DMS79 (cell line): ENCODE measurements at places on chromosomes 6 and 20.

GRCh38 chr6:82980086-82980485, 85.6 kb downstream of the UBE3D start:
- DNase-seq: no peak

DNA sequence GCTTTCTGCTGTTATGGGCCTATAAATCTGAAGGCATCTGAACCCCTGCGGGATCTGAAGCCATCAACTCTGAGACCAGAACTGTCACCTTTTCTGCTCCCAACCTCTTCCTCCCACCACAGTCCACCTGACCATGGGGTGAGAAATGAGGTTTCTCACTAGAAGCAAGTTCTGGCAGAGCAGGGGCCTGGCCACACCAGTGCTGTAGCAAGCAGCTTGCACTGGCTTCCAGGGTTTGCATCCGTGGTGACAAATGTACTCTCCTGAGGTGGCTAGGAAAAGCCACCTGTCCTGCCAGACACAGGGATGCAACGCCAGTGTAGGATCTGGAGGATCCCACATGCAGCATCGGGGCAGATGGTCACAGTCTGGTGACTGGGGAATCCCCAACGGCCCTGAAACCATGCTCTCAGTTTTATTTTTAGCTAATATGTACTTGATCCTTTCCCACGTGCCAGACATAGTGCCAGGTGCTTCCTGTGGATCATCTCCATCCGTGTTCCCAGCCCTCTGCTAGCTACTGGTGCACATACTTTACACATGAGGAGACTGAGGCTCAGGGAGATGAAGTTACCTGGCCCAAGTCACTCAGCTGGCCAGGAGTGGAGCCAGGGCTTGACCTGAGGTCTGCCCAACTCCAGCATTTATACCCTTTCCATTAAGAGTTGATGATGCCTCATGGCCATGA, 122.1 kb upstream of the SPACA1 start:
- DNase-seq: no peak

- no peak for DNase-seq
Measured at GRCh38 chr20:54223751-54224150, 15.9 kb downstream of the PFDN4 start.

- no peak for DNase-seq
Measured at GRCh38 chr6:64128301-64129024, 492.9 kb downstream of the PHF3 start.

GRCh38 chr6:90424580-90424979, 127.9 kb upstream of the BACH2 start:
- DNase-seq: no peak

GRCh38 chr6:97572943-97573342, 289.9 kb upstream of the MMS22L start:
- DNase-seq: no peak

- no peak for DNase-seq
Measured at GRCh38 chr20:52830598-52830997, 141.6 kb upstream of the TSHZ2 start.

- no peak for DNase-seq
Measured at GRCh38 chr6:120157873-120158272, 808.3 kb upstream of the MAN1A1 start.

- DNase-seq: no peak
Measured at GRCh38 chr6:41935193-41935574, 6.4 kb downstream of the CCND3 start.

DNA sequence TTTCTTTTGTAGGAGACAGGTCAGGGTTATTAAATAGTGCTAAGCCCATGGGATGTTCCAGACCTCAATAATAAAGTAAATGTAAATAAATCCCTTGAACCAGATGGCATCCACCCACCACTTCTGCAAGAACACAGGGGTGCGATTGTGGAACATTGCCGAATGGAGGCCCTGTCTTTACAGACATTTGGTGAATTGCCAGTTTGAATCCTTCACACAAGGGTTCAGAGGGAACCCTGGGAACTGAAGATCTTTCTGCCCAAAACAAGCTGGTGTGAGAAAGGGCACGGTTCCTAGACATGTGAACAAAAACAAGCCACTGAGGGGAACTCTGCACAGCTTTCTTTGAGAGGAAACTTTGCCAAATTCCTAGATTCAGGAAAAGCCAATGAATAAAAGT, 30.2 kb upstream of the RNF8 start:
- peak; percentile 81 for DNase-seq

DNA sequence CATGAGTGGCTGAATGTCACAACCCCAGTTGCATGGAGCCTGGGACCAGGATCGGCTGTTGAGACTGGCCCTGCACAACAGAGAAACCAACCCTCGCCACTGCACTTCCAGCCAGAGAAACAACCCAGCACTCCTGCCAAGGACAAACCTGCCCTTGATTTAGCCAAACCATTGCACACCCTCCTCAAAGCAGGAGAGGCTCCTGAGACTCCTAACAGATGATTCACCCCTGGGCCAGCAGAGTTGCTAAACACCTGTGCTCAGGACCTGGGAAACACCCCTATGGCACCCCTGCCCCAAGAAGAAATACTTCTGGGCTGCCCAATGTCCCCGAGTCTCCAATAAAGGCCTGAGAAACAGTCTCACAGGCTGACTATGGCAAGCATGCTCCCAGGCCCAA, 17.8 kb downstream of the WDR27 start:
- DNase-seq: no peak

GRCh38 chr20:41643504-41643938, 25.3 kb upstream of the CHD6 start:
- DNase-seq: peak; percentile 78

- no peak for DNase-seq
Measured at GRCh38 chr20:39705032-39705431, 742.9 kb downstream of the DHX35 start.

DNA sequence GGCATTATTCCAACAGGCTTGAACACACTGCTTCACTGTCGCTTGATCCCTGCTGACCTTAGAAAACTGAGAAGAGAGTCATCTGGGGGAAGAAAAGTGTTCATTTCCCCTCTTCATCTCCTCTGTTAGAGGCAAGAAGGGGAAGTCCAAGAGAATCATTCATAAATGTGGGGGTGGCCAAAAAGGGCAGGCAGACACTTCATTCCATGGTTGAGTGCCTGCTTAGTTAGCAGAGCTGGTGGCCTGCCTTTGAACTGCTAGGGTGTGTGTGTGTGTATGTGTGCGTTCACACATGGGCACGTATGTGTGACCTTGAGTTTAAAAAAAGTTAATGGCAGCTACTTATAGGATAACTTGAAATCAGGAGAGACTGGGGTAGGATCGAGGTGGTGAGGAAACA, 39.4 kb upstream of the RFPL4B start:
- DNase-seq: no peak

DNA sequence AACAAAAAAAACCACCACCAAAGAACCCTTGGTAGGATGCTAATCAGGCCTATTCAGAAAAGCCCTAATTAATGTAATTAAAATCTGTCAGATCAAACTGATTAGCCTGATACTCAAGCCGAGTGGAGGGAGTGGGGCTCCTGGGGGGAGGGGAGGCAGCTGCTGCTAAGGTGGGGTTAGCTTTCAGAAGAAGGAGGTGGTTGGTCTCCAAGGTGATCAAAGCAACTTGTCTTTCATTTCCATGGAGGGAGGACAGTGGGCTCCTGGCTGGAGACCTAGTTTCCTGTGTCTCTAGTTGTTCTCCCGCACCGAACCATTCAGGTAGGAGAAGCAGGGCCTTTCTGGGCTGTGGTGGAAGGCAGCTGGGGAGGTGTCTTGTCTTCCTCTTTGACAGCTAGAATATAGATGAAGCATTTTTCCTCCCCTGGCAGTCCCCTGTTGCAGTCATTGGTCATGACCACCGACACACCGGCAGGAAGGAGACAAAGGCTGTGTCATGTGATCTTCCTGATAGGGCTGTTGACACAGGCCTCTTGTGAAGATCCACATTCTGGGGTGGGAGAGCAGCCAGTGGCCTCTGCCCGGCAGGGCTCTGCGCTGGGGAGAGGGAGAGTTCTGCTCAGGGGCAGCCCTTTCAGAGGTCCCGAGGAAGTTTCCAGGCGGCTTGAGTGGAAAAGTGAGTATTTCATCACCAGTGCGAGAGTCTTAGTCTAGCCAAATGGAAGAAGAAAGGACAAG, 39.9 kb upstream of the PRDM1 start:
- no peak for DNase-seq

- DNase-seq: no peak
Measured at GRCh38 chr20:51447097-51447764, 95.3 kb downstream of the NFATC2 start.

GRCh38 chr6:121285041-121285440, 49.2 kb downstream of the TBC1D32 start:
- DNase-seq: no peak

DNA sequence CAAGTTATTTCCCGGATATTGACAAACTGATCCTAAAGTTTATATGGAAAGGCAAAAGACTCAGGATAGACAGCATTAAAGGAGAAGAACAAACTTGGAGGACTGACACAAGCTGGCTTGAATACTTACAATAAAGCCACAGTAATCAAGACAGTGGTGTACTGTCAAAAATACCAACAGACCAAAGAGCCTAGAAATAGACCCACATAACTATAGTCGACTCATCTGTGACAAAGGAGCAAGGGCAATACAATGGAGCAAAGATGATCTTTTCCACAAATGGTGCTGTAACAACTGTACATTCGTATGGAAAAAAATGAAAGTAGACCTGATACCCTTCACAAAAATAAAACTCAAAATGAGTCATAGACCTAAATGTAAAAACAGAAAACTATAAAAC, 46.0 kb downstream of the ABHD12 start:
- no peak for DNase-seq

DNA sequence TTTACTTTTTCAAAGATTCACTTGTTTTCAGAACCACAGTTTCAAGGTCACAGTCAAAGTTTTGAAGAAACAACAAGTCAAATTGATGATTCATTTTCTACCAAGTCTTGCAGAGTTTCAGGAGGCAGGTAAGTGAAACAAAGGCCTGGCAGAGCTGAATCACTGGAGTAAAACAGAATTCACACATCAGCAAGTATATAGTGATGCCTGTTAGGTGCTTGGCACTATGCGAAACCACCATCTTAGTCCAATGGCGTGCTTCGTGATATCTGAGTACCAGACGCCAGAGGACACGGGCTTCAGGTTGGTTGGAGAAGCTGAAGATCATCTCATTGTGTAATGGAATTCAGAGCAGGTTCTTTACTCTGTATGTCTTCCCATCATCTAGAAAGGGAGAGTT, 75.9 kb downstream of the RTN4IP1 start:
- no peak for DNase-seq

GRCh38 chr20:11076434-11077105, 402.8 kb upstream of the JAG1 start:
- DNase-seq: no peak

GRCh38 chr6:40715570-40716403, 128.6 kb upstream of the LRFN2 start:
- DNase-seq: peak; percentile 16

GRCh38 chr6:22972771-22973170, 403.4 kb downstream of the HDGFL1 start:
- no peak for DNase-seq

DNA sequence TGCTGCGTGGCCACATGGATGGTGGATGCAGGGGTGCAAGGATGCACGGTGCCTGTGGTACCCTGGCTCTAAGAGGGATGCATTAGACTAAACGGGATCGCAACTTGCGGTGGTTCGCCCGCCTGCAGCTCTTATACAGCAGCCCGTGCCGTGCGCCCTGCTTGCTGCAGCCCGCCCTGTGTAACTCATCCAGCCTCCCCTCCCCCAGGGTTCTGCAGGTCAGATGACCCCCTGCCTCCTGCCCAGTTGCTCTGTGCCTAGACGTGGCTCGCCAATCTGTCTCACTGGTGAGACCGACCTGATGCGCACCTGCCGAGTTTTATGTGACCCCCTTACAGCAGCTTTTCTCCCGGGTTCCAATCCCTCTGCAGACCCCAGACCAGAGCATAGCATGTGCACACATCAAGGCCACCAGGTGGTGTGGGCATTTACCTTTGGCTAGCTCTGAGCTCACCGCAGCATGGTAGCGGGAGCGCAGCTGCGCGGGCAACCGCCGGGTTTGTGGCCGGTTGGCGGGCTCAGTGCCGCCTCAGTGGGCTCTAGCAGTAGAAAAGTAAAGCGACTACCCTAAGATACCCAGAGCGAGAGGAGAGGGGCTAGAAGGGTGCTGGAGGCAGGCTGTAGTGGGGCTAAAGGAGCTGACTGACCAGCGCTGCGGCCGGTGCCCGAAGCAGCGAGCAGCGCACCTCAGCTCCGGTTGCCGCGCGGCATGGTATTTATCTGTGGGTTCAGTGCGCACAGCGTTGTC, 693 bp upstream of the GNAS-AS1 start:
- DNase-seq: no peak

- peak; percentile 88 for DNase-seq
Measured at GRCh38 chr20:10297684-10298240, 79.1 kb downstream of the SNAP25 start.

- DNase-seq: no peak
Measured at GRCh38 chr6:85383042-85383441, 66.8 kb upstream of the NT5E start.

- no peak for DNase-seq
Measured at GRCh38 chr6:73858376-73858775, 162.4 kb downstream of the CD109 start.

GRCh38 chr6:75481936-75482593, 11.5 kb downstream of the FILIP1 start:
- DNase-seq: no peak
